ENCODE measurements at places on chromosomes 1 and 21.

GRCh38 chr1:214902636-214903320 lies 179.8 kb upstream of the KCNK2 start:
- DNase-seq, result no peak

- no peak for DNase-seq
These were observed 27.8 kb downstream of the TMPRSS2 start for GRCh38 chr21:41480086-41480690.

GRCh38 chr1:44040418-44040817 lies 9.2 kb upstream of the SLC6A9 start:
- DNase-seq, result no peak

- no peak for DNase-seq
These were observed 42.0 kb upstream of the TSPEAR start for GRCh38 chr21:44753357-44753756.

GRCh38 chr1:203072911-203073310 lies 12.9 kb downstream of the MYOG start:
- no peak for DNase-seq

DNA sequence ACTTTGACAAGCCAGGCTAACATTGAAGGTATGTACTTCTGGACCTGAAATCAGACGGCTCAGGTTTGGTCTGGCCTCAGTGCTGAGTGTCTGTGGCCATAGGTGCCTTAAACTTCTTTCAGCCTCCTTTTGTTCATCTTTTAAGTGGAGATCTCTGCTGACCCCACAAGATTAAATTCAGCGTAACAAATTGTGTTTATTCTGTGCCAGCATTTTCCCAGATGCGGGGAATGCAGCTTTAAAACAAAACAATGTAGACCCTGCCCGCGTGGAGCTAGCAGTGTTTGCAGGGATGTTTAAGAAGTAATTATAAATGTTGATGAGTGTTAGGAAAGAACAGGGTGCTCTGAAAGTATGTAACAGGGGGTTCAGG lies 923 bp downstream of the CAP1 start:
- no peak for DNase-seq

- peak; percentile 66 for DNase-seq
These were observed 34.8 kb downstream of the CHAF1B start for GRCh38 chr21:36419996-36420395.

DNA sequence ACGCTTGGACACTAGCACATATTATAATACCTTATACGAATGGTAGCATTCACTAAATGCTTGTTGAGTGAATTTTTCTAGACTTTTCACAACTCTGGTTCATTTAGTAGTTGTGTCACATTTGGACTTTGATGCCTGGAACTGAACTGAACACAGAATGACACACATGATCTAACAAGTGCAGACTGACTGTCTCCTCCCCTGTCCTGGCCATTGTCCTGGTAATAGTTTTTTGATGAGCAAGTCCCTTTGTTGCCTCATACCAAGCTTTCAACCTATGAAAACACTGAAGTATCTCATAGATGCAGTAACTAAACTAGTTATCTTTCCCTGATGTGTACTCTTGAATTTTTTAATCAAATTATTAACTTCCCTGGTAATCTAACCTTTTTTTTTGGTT lies 66.4 kb downstream of the LRRC8D start:
- no peak for DNase-seq

DNA sequence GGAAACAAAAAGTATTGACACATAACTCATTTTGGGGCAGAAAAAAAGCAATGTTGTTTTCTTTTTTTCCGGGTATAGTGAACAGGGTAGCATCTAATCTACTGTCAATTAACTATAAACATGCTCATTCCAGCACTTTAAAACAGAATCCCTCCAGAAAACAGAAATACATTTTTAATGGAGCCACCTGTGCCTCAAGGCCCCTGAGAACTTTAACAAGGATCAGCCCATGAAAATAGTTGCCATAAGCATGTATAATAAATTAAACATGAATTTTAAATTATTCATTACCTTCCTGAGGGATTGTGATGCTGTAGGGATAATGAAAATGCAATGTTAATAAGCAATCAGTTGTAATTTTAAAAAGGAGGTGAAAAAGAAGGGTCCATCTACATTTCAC lies 101.4 kb upstream of the IVNS1ABP start:
- DNase-seq, result no peak

- peak; percentile 14 for DNase-seq
These were observed 498.1 kb downstream of the LMO4 start for GRCh38 chr1:87826681-87827251.

- no peak for DNase-seq
These were observed 190.6 kb downstream of the MRPL39 start for GRCh38 chr21:25416669-25417068.

- no peak for DNase-seq
These were observed 1.5 kb downstream of the RALGPS2 start for GRCh38 chr1:178726545-178726944.

GRCh38 chr1:71668065-71668464 lies 587.2 kb upstream of the ZRANB2 start:
- no peak for DNase-seq

- DNase-seq, result no peak
These were observed 1.5 kb downstream of the RABGGTB start for GRCh38 chr1:75787524-75787923.

GRCh38 chr1:40058453-40059337 lies 18.2 kb downstream of the CAP1 start:
- no peak for DNase-seq

DNA sequence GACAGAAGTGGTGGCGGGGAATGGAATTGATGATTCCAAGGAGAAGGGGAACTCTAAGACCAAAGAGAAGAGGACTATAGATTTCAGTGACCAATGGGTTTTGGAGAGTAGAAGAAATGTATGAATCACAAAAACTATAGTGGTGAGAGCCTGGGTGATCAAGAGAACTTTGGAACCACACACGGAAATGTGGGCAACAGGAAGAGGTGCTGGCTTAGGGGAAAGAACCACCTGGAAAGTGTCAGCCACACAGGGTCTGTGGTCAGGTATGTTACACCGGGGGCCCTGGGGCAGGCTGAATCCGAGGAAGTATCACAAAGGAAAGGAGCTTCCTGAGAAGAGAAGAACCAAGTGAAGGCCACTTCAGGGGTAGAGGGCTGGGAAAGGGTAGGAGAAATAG lies 11.5 kb upstream of the CHIA start:
- DNase-seq, result no peak

- DNase-seq, result no peak
These were observed 8.4 kb upstream of the LYST start for GRCh38 chr1:235875036-235875597.

DNA sequence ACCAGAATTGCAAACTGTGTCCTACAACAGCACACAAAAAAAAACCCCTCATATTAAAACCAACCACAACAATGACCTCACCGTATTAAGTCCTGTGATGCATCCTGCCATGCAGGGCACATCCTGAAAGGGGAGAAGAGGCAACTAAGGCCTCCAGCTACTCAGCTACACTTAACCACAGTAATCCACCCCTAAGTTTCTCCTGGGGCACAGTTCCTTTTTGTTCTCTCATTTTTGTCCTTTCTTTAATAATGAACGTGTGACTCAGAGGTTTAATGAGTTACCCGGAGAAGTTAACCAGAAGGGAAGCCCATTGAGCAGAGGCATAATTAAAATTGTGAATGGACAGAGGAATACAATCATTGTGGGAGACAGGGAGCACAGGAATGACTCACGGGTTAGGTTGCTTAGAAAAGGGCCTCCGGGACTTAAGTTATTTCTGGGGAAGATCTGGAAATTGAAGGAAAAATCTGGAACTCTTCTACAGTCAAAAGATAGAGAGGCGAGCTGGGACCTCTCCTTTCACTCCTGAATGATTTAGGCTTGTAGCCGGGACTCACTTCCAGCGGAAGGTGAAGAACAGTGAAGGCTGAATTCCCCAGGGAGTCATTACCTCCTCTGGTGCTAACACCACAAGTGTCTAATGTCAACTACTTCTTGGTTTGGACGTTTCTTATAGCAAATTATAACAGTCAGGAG lies 36.9 kb upstream of the HIVEP3 start:
- DNase-seq, result no peak

- DNase-seq, result no peak
These were observed 130.2 kb upstream of the CSF3R start for GRCh38 chr1:36612881-36613280.

- DNase-seq, result no peak
These were observed 23.8 kb downstream of the FAM89A start for GRCh38 chr1:231016234-231016633.

DNA sequence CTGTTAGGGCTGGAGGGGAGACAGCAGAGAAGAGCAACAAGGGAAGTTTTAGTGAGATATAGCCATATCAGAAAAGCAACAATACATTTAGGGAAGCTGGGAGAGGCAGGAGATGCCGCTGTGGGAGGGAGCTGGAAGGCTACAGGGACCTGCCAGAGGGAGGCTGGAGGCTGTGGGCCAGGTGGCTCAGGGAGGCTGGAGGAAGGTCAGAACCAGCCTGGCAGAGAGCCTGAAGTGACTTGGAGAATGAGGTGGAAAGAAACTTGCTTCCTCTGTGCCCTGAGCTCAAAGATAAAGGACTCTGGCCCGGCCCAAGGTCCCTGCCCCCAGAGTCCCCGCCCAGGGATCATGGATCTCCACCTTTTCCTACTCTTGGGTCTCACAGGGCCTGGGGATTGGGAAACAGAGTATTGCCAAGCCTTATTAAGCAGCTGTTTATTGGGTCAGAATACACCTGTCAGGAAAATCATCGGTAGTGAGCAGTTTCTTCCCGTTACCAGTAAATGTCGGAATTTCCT lies 85.9 kb downstream of the KIF26B start:
- no peak for DNase-seq

GRCh38 chr1:66436378-66437135 lies 97.4 kb upstream of the SGIP1 start:
- DNase-seq, result no peak

DNA sequence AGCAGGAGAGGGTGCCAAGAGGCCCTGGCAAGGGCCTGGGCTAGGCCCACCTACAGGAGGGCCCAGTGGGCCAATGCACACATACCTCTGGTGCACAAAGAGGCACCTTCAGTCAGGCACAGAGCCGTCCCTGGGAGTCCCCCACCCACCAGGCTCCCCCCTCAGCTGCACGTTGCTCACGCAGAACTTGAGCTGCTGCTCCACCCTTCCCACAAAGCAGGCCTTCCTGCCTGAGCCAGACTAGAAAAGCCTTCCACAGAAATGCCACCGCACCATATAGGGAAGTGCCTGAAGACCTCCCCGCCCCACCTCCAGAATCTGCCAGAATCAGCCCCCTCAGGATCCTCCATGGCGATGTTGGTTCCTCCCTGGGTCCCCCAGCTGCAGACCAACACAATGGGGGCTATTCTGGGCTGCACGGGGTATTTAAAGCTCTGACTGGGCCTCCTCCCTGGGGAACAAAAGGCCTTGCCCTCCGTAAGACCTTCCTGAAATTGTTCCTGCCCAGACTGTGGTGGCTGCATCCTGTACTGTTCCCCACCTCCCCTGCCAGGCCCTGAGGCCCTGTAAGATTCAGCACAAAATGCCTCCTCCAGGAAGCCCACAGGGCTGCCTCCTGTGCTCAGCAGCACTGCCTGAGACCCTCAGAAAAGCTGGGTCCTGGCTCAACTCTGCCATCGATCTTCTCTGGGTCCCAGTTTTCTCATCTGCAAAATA lies 27.2 kb downstream of the HSPG2 start:
- no peak for DNase-seq

DNA sequence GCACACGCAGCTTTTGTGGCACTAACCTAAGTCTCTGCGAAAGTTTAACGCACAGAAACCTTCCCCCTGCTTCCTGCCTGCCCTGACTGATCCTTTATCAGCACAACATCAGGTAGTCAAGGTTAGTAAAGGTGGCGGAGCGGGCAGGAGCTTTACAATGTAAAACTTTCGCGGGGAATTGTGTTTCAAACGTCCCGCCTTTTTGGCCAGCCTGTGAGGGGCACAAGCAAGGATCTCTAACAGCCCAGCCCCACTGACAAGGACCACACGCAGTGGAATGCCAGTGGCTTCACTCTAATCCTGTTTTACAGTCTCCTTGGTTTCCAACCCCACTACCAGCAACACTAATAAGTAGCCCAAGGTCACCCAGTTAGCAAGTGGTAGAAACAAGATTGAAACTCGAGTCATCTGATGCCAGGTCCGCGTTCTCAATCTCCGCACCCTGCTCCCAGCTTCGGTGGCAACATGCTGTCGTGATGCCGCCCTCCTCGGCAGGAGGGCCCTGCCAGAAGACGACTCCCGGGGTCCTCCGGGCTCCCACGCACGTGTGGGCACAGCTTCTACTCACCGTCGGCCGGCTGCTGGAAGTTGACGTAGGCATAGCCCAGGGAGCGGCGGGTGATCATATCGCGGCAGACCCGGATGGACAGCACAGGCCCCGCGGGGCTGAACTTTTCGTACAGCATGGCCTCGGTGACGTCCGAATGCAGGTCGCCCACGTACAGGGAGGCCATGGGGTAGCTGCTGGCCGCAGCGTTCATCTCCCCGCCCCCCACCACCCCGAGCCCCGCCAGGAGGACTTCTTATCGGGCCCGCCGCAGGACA lies 1.2 kb downstream of the PABPC4 start:
- no peak for DNase-seq

- DNase-seq, result no peak
These were observed 42.6 kb downstream of the F13B start for GRCh38 chr1:197024460-197024859.

GRCh38 chr1:21685946-21686678 lies 17.0 kb upstream of the RAP1GAP start:
- no peak for DNase-seq

DNA sequence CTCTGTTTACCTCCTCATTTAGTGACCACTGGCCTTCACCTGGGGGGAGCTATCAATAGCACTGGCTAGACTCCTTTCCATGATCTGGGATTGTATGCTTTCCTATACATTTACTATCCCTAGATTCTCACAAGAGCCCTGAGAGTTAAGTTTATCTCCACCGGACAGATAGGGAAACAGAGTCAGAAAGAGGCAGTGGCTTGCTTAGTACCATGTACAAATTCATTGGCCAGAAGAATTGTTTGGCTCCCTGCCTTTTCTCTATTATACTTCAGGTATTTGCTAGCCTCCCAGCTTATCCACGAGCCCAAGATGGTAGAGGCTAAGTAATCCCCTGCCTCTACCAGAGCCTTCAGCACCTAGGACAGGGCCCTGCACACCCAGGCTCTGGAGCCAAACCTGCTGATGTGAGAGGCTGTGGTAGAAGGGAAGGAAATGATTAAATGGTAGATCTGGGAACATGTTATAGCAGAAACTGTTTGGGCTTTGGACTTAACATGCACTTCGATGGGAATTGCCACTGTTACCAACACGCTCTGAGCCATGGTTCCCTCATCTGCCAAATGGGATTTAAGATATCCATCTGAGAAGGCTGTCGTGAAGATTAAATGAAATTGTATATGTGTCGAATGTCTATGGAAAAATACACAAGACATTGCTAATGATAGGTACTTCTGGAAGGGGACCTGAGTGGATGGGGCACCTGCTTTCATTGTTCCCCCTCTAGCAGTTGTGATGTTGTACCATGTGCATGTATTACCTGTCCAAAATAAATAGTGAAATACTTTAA lies 3.1 kb upstream of the BLACAT1 start:
- no peak for DNase-seq

GRCh38 chr1:22143065-22144033 lies at the start of gene WNT4:
WNT4 (minus strand) TSS chr1:22143097; CDS start chr1:22142922, 175 bp downstream.
- no peak for DNase-seq

Measured in SHP77 (cell line).